Naive thymus-derived CD8-positive, alpha-beta T cell (primary cell): ENCODE measurements at places on chromosomes 2 and 18.

DNA sequence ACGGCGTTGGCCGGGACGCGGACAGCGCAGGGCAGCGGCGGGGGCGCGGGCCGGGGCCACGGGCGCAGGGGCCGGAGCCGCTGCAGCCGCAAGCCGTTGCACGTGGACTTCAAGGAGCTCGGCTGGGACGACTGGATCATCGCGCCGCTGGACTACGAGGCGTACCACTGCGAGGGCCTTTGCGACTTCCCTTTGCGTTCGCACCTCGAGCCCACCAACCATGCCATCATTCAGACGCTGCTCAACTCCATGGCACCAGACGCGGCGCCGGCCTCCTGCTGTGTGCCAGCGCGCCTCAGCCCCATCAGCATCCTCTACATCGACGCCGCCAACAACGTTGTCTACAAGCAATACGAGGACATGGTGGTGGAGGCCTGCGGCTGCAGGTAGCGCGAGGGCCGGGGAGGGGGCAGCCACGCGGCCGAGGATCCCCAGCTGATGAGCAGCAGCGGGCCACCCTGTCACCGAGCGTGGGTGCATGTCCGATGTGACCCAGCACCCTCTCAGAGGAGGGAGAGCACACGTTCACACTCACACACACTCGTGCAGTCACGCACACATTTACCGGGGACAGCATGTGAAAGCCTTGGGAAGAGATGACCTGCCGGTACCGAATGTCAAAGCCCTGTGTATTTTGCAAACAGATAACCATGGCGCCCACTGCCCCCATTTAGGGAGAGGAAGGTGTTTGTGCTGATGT, 4.2 kb downstream of the GDF7 start:
- no peak for DNase-seq

DNA sequence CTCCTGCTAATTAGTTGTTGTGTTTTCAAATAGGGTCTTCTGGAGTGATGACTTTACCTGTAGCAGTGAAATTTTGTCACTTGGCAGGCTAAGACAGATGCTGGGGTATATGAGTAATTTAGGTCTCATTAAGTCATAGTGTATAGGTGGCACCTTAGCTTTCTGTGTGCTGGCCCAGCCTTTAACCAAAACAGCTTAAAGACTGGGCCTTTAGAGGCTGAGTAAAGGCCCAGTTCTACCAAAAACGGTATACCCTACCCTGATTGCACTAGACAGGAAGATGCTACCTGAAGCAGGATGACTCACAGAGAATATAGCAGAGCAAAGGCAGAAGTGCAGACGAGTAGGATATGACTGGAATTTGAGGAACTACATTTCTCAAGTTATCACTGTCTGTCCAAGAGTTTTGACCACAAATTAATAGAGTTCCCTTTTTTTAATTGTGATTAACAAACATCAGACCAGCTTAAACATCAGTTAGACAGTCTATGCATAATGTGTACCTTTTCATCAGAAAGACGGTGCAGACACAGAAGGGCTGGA, 337.9 kb upstream of the SALL3 start:
- DNase-seq = no peak

GRCh38 chr2:85148190-85148589, 15.0 kb downstream of the TCF7L1 start:
- no peak for DNase-seq

GRCh38 chr2:207869784-207870778, 100.4 kb upstream of the FZD5 start:
- DNase-seq = no peak

GRCh38 chr18:13548966-13549879, 177.1 kb downstream of the FAM210A start:
- no peak for DNase-seq

- no peak for DNase-seq
These were observed 75.5 kb upstream of the HS6ST1 start for GRCh38 chr2:128394007-128394730.

GRCh38 chr2:177721818-177722567, 329.4 kb downstream of the AGPS start:
- DNase-seq = no peak

- DNase-seq = no peak
These were observed 9.2 kb upstream of the GALNT3 start for GRCh38 chr2:165803123-165803760.

DNA sequence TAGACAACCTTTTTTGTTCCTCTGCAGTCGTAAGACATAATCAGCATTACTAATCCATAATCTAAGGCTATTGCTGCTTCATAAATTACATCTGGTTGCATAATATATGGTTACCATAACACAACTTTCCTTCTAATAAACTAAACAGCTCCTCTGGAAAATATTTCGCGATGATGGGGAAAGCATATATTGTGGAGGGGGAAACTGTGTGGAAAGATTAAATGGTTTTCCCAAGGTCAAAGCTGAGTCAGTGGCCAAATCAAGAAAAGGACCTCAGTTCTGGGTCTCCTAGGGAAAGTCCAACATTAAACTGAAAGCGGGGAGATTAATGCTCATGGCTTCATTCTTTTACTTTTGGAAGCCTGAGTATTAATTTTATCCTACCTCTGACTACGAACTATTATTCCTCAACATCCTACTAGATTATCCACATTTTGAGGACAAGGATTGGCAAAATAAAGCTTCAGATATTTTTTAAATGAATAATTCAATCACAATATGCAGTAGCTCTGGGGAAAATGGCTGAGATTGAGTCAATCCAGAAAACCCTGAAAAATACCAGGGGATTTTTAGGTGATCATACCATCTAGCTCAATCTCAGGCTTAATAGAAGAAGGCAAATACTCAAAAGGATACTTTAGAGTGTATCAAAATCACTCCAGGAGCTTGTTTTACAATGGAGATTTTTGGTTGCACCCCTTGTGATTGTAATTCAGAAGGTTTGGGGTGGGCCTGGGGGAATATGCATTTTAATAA, 33.8 kb upstream of the STK17B start:
- no peak for DNase-seq

GRCh38 chr18:43398601-43399000, 121.3 kb upstream of the SYT4 start:
- DNase-seq = no peak

DNA sequence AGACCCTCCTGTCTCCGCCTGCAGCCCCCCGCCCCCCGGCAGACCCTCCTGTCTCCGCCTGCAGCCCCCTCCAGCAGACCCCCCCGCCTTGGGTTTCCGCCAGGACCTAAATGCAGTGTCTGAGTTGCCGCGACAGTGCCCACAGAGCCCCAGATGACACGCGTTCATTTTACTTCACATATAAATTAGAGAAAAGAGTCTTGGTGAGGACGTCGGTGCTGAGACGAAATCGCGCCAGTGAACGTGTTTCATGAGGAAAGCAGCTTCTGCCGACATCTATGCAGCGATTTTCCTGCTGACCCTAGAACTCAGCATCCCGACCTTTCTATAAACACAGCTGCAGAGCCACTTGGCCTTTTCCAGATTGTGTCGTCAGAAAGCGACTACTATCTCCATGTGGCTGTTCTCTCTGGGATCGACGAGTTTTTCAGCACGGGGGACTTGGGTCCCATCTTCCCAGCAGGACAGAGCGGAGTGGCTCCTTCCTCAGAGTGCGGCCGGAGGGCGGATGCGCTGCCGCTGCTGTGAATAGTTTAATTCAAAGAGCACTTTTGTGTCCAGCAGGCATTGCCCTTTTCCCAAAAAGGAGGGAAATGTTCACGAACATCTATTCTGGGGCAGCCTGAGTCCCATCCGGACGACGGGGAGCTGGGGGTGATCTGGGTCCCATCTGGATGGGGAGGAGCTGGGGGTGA, 136.7 kb downstream of the NFATC1 start:
- no peak for DNase-seq

DNA sequence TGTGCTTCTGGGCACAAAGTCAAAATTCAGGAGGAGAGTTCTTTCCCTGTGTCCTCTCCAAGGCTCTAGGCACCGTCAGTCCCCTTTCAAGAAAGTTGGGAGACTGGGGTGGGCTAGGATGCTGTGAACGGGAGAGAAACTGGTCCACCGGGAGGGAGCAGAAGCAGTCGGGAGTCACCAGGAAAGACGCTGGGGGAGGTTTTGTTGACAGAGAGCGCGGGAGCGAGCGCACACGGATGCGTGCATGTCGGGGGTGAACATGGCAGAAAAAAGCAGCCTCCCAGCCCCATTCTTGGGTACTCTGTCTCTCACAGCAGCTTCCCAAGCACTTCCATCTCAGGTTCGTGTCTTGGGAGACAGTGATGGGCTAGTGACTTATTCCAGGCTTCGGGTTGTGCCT, 97.1 kb upstream of the PXDN start:
- DNase-seq = no peak

DNA sequence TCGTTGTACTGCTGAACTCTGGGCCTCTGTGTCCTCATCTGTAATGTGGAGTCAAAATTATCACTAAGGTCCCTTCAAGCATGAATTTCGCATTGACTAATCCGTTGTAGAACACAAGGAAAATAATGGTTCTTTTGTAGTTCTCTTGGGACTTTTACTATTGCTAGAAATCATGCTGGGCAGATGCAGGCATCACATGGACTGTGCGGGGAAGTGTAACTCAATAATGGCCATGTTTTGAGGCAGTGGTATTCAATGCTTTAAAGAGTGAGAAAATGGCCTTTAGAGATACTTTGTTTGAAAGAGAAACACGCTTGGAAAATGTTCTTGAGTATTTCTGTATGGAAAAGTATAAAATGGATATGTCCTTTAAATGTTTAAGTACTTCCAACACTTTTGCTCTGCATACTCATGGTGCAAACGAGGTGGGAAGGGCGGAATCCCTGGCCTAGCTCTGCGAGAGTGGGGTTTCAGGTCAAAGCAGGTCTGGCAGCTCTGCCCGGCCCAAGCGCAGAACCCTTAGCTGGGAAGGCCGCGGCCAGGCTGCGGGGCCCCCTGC, 117.3 kb upstream of the MSTN start:
- DNase-seq = no peak

DNA sequence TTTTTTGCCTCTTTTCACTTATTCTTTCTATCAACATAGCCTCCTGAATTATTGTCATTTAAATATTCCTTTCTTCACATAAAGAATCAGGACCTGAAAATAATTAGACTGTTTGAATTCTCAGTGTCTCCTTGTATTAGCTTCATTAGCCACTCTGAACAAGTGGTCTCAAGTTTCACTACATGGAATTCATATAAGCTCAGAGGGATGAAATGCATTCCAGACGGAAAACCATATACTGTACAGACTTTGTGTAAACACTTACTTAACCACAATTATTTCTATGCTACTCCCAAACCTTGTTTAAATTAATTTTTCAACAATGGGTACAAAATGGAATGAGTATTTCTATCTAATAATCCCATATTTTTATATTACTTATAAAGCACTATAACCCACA, 53.4 kb downstream of the CHN1 start:
- no peak for DNase-seq

DNA sequence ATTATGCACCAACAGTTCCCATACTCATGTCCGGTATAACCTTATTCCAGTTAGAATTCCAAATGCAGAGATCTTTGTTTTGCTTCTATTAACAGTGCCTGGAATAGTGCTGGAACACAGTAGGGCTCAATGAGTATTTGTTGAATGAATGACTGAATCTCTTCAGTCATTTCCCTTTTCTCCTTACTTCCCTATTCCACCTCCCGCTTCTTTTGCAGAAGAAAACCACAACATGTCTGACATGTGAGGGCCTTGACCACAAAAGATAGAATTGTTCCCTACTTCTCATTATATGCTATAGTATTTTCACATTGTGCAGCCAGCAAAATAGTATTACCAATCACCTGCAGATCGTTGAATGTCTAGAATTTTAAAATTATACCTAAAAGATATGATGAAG, 19.5 kb upstream of the HNRNPLL start:
- DNase-seq = no peak

- no peak for DNase-seq
These were observed 48.4 kb downstream of the PLEK start for GRCh38 chr2:68413466-68413865.

GRCh38 chr18:48957136-48957535, 6.4 kb upstream of the SMAD7 start:
- no peak for DNase-seq

DNA sequence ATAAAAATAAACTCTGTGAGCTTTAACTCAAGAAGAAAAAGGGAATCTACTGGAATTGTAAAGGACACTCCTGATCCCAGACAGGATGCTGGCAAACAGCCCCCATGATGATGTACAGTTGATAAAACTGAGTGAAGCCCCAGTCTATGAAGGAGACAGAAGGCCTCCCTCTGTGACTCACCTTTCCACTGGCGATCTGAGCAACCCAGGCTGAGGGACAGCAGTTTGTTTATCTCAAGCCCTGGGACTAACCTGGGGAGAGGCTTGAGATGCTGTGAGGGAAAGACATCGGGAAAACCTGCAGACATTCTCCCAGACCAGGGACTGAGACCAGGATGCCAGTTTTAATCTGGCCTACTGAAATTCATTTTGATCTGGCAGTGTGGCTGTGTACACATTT, 104.5 kb upstream of the CDH2 start:
- DNase-seq = no peak

GRCh38 chr2:3299130-3299529, 78.5 kb downstream of the EIPR1 start:
- no peak for DNase-seq

GRCh38 chr2:47271054-47272000, 116.2 kb upstream of the STPG4 start:
- DNase-seq = no peak

DNA sequence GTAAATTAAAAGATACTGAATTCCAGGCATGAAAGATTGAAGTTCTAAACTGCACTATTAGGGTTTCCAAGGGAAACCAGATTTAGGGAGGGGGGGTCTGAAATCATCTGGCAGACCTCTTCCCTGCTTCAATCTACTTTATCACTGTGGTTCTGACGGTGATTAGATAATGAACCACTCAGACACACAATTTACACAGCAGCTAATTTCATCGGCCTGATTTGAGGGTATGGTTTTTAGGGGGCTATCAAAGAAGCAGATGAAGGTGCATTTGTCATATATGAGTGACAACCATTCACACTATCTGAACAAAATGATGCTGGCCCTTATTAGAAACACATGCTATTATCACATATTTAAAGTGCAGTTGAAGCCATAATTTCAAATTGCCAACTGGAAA, 106.0 kb downstream of the OLA1 start:
- no peak for DNase-seq

GRCh38 chr2:31004257-31004656, 134.0 kb downstream of the GALNT14 start:
- no peak for DNase-seq

DNA sequence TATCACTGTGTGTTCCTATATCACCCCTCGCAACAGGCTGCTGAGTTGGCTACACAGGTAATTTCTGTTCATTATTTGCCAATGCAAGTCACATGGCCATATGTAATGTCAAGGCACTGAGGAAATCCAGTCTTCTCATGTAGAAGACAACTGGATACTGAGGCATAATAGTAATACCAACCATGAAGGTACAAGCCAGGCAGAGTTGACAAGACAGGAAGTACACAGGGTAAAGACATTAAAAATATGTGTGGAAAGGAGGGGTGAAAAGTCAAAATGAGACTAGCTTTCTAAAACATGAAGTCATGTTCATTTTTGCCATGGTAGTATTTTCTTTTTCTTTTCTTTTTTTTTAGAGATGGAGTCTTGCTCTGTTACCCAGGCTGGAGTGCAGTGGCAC, 17.5 kb upstream of the RNF138 start:
- no peak for DNase-seq
